ENCODE measurements at places on chromosomes 3 and 15. TPM values are rescaled to one million over a fixed set of nuclear protein-coding genes. Genes with fewer than 3 reads are reported as not detected.

AMOTL2 gene
- polyA plus RNA-seq, result 12.4 TPM

DNA sequence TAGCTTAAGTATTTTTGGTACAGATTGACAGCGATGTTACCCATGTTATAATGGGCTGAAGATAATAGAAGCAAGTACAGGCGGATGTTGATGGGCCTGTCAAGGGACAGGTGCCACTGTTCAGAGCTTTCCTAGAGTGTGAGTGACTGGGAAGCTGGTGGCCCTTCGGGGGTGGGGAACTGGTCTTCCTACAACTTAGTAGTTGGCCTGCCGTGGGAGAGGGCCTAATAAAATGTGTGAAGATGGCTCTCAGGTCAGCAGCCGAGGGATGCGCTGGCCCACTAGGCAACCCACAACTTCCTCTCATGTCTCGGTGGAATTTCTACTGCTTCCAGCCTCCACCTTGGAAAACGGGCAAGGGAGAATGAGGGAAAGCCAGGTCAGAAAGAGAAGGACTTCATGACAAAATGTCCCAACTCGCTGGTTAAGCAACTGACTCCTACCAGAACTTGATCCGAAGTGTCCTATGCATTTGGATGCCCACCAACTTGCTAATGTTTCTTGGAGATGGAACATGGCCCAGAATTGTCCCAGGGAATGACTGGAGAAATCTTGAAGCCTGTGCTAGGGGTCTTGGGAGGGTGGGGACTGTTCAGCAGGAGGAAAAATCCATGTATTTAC, 1.4 kb downstream of the GYG1 start:
- no peak for DNase-seq

DNA sequence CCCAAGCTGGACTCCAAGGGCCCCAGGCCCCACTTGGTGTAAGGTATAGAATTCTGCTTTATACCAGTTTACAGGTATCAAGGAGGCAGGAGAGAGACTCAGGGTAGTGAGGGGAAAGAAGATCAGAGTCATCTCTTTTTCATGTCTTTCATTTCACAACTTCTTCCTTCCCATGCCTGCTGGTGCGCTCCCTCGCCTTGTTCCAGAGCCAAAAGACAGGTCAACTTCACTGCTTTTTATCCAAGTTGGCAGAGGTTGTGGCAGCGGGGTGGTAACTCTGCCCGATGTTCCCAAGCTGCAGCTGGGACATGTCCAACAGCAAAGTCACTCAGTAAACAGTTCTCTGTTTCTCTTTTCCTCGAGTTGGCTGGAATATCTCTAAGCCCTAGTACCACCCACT, 86.3 kb upstream of the TCF12 start:
- peak; percentile 79 for DNase-seq

CHRM5 gene
- polyA plus RNA-seq, result not detected

DNA sequence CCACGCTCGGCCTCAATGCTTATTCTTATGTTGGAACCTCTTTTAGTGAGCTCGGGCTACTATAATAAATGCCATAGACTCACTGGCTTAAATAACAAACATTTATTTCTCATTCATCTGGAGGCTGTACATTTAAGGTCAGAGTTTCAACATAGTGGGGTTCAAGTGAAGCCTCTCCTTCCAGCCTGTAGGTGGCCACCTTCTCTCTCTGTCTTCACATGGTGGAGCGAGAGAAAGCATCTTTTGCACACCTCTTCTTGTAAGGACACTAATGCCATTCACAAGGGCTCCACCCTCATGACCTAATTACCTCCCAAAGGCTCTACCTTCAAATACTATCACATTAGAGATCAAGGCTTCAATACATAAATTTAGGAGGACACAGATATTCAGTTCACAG, 520.3 kb upstream of the EPHA6 start:
- DNase-seq, result no peak

GRCh38 chr3:99324636-99325203, 313.7 kb upstream of the COL8A1 start:
- no peak for DNase-seq

DUOXA2 gene
- polyA plus RNA-seq, result 0.13 TPM

GRCh38 chr3:36823806-36824205, 59.5 kb upstream of the DCLK3 start:
- DNase-seq, result no peak

BSN gene
- 0.08 TPM for polyA plus RNA-seq

DNA sequence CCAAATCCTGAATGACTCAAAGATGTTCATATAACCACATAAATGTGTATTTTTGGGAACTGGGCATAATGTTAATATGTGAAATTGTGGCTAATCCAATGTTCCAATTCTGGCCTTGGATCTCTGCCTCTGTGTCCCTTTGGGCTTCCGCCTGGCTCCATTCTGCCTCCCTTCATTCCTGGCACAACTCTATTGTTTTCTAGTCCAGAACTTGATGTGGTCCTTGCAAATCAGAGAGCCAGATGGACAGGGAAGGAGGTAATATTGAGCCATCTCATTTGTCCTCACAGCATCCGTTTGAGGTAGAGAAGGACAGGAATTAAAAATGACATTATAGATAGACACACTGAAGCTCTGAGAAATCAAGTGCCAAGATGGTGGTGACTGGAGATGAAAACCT, 355.7 kb upstream of the TBL1XR1 start:
- no peak for DNase-seq

GRCh38 chr3:16369276-16369675, 104.3 kb downstream of the OXNAD1 start:
- DNase-seq, result no peak

GRCh38 chr15:67766968-67767367, 58.3 kb upstream of the SKOR1 start:
- no peak for DNase-seq

DNA sequence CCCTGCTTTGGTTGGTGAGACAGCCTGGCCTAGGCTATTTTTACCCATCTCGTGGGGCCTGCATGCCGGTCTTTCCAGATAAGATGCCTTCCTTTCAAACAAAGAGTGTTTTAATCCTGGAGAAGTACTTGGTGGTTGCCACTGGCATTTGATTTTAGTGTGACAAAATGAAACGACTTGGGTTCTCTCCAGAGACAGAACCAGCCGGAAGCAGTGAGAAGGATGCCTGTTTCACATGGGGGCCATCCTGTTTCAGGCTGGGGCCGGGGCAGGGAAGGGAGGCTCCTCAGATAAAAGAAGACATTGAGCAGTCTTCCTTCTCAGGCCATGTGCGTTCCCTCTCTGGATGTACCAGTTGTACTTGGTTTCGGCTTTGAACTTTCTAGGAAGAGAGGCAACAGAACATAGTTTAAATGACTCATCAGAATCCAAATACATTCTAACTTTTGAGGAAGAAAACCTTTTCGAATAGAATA, 74.9 kb downstream of the TOP2B start:
- no peak for DNase-seq

GRCh38 chr15:29220852-29221251, 48.8 kb downstream of the NSMCE3 start:
- DNase-seq, result no peak

ALPK3 gene
- polyA plus RNA-seq, result 6.8 TPM

ITIH3 gene
- polyA plus RNA-seq, result 2.4 TPM

GRCh38 chr3:179304605-179305004, 18.2 kb upstream of the ZNF639 start:
- no peak for DNase-seq

CCDC54 gene
- polyA plus RNA-seq, result not detected

KIF15 gene
- polyA plus RNA-seq, result 0.92 TPM

GRCh38 chr15:31308185-31308639, 18.4 kb upstream of the KLF13 start:
- no peak for DNase-seq

TFRC gene
- 23.7 TPM for polyA plus RNA-seq

- DNase-seq, result no peak
These were observed 30.5 kb upstream of the BLM start for GRCh38 chr15:90686435-90687218.

GRCh38 chr3:69719587-69720122, 19.6 kb upstream of the MITF start:
- DNase-seq, result no peak

GRCh38 chr15:79923079-79923514, 26.3 kb upstream of the MTHFS start:
- DNase-seq, result peak; percentile 75

TRMT10C gene
- 11.5 TPM for polyA plus RNA-seq

SI gene
- 20.4 TPM for polyA plus RNA-seq

- peak; percentile 88 for DNase-seq
These were observed 35.3 kb downstream of the TLE3 start for GRCh38 chr15:70062321-70062956.

DNA sequence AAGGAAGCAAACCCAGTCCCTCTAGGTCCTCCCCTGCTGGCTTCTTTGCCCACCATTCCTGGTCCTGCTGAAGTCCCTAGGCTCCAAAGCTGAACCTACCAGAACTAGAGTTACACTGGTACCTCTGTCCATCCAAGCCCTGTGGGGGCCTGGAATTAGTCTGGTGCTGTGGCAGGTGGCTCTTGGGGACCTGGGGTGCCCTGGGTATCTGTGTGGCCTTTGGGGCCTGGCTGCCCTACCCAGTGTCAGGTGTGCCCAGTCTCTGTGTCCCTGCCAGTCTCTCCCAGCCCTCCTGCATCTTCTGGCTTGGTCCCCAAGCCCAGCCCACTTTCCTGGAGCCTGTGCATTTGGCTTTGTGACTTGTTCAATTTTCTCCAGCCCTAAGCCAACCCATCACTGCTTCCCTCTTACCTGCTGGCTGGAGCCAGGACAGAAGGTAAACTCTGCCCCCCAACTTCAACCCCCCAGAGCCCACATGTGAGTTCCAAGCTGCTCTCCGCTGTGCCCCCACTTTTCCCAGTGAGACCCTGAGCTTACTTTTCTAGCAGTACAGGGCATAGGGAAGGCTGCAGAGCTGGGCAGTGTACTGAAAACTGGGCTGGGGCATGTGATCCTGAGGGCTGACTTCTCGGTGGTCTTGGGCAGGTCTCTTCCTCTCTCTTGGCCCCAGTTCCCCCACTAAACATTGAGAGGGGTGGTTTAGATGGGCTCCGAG, 28.3 kb upstream of the HHATL start:
- no peak for DNase-seq

SEC61A1 gene
- 33.6 TPM for polyA plus RNA-seq

DNA sequence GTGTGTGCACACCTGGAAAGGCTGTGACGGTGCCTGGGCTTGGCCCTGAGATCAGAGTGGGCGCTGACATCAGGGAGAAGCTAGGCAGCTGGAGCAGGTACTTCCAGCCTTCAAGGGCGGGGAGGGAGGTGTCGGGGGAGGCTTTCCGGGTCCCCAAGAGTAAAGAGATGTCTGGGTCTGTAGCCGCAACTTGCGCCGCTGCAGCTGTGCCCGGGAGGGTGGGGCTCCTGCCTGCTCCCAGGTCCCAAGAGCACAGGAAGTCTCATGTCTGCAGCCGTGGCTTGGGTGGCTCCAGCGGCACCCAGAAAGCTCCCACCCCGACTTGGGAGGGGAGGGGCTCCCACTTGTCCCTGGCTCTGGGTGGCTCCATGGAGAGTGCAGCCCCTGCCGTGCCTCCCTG, 103.2 kb upstream of the BNIP2 start:
- DNase-seq, result no peak

LTF gene
- 0.59 TPM for polyA plus RNA-seq

A4GNT gene
- polyA plus RNA-seq, result not detected

REC114 gene
- not detected for polyA plus RNA-seq

B3GNT5 gene
- polyA plus RNA-seq, result 1.6 TPM

FOXB1 gene
- not detected for polyA plus RNA-seq

ABI3BP gene
- polyA plus RNA-seq, result 15.8 TPM

RYR3 gene
- 12.0 TPM for polyA plus RNA-seq

TUBGCP5 gene
- 13.5 TPM for polyA plus RNA-seq

- DNase-seq, result no peak
These were observed 782.0 kb upstream of the ALCAM start for GRCh38 chr3:104584682-104585081.

DNA sequence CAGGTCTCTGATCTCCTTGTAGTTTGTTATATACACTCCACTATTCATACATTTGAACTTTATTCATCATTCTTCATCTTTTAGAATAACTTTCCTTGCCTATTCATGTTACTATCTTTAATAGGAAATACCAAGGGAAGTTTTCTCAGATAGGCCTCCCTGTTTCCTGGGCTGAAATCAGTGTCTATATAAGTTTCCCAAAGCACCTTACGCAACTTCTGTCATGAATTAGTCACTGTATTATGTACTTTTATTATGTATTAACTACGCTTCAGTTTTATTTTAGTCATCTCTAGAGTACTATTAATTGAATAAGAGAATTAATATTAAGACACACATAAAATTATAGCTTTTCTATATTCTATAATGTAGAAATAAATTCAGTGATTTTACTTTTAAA, 1481.5 kb downstream of the OTOL1 start:
- DNase-seq, result no peak

DNA sequence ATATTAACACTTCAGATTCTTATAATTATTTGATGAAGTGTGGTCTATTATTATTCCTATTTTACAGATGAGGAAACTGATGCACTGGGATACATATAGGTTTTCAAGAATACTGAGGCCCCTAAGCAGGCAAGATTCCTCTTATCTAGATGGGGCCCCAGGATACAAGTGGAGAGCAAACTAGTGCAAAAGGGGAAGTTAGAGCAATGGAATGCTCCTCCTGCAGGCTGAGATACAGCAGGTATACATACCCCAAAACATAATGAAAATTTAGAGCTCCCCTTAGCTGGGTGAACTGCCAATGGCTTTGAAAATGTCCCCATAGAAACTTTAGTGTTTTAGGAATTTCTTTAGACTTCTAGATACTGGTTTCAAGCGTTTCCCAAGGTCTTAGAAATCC, 247.1 kb downstream of the CHST2 start:
- DNase-seq, result no peak

GRCh38 chr15:31476866-31477265, 150.2 kb downstream of the KLF13 start:
- no peak for DNase-seq

Measured in aorta (tissue), 5 donors.